ENCODE measurements at places on chromosomes 16 and 17. TPM values are rescaled to one million over a fixed set of nuclear protein-coding genes. Genes with fewer than 3 reads are reported as not detected.

SOX15 gene
- total RNA-seq: 0.29 TPM

OR3A3 gene
- not detected for total RNA-seq

HIRIP3 gene
- total RNA-seq: 40.5 TPM

DNA sequence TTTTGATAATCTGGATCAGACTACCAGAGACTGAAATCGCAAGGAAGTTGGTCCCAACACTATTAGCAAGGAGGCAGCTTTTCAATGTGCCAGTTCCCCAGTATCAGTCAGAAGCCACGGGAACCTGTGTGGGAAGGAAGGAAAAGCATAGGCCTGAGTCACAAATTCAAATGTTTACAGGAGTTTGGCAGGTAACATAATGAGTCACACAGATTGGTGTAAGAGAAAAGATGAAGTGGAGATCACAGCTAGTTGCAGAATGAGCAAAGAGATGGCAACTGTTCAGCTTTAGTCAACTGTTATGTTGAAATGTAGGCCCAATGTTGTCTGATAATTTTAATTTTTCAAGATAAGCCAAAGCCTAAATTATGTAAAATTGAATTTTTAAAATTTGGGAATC lies 28.1 kb upstream of the ITGA2B start:
- DNase-seq: peak; percentile 52

DNA sequence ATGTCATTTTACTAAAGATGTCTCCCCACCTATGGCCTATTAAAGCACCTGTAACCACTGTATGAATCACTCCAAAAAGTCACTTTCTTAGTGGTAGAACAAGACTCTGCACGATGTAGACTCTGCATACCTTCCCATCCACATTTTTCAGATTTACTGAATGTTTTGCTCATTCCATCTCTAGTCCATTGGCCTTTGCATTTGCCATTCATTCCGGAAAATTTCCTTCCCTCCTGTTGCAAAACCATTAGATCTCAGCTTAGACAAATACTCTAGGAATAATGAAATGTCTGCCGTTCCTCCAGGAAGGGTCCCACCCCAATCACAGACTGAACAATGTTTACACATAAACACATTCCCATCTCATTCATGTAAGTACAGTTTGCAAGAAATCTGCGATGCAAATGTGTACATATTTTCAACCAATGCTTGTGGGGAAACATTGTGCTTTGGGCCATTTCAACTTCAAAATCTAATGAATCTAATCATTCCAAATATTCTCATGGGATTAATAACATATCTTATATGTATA lies 146.3 kb upstream of the XYLT1 start:
- no peak for DNase-seq

GRCh38 chr16:29745121-29745852 lies 503 bp downstream of the C16orf54 start:
- DNase-seq: peak; percentile 80

DNA sequence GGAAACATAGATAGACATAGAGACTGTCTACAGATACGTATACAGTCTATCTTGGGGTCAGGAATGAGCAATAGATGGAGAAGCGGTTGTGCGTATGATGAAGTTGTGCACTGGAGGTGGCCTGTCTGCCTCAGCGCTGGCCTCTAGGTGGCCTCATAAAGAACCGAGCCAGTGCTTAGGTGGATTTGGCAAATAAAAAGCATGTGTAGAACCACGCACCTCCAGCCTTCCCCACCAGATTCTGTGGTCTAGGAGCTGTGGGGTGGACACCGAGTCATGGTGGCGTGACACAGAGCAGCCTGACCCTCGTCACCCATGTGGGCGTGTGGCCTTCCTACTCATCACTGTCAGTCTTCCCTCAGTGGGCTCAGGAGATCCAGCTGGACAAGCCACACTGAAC lies 34.0 kb downstream of the PGS1 start:
- DNase-seq: peak; percentile 85

GRCh38 chr17:44257815-44258760 lies 9.8 kb downstream of the SLC4A1 start:
- no peak for DNase-seq

DNA sequence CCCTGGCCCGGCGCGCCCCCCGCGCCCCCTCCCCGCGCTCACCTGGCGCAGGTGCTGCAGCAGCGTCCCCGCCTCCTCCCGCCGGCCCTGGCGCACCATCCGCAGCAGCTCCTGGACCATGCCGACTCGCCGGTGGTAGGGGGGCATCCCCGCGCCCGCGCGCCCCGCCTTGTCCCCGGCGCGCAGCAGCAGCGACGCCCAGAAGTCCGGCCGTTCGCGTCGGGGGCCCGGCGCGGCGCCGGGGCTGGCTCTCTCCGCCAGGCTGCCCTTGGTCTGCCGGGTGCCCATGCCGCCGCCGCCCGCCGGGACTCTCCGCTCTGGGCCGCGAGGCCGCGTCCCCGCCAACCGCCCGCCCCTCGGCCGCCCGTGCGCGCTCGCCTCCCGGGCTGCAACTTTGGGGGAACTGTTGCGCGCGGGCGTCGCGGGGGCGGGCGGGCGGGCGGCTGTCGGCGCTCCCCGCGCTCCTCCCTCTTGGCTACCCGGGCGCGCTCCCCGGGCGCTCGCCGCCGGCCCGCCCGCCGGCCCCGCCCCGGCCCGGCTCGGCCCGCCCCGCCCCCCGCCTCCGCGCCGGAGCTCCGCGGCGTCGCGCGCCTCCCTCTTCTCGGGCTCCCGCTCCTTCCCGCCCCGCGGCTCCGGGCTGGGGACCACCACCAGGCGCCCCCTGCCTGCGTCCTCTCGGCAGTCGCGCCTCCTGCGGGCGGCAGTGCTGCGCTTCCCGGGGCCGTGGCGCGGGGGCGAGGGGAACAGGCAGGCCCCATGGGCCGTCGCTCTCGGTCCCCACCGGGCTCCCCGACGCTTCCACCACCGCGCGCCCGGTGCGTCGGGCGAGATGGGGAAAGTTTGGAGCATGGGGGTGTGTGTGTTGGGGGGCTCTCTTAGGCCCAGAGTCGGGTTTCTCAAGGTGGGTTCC lies at the start of gene LRRC75A:
Gene LRRC75A, minus strand, starts transcription at position 491 of the 910 bp plus-strand sequence. Its CDS starts 203 bp downstream, at position 288.
- peak; percentile 63 for DNase-seq

GRCh38 chr17:4314618-4315017 lies 50.8 kb upstream of the ANKFY1 start:
- no peak for DNase-seq

GRCh38 chr16:71499775-71500364 lies 10.7 kb upstream of the ZNF19 start:
- peak; percentile 47 for DNase-seq

- no peak for DNase-seq
Measured at GRCh38 chr16:57920215-57920879, 50.6 kb downstream of the CNGB1 start.

DNA sequence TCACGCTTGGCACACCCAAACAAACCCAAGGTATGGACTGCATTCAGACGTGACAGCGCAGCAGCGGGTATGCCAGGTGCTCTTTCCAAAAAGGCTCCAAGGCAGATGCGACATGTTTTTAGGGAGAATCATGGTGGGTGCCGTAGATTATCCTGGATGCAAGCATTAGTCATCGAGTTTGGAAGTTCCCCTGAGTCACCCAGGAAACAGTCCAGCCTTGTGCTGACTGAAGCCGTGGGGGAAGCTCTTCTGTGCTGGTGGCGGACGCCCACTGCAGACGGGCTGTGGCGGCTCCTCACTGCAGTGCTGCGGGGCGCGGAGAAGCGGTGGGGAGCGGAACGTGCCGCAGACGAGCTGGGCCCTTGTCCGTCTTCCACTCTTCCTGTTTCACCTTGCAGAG lies 13.9 kb downstream of the JPT2 start:
- no peak for DNase-seq

GRCh38 chr17:2155573-2155972 lies 100.7 kb downstream of the HIC1 start:
- DNase-seq: no peak

DNA sequence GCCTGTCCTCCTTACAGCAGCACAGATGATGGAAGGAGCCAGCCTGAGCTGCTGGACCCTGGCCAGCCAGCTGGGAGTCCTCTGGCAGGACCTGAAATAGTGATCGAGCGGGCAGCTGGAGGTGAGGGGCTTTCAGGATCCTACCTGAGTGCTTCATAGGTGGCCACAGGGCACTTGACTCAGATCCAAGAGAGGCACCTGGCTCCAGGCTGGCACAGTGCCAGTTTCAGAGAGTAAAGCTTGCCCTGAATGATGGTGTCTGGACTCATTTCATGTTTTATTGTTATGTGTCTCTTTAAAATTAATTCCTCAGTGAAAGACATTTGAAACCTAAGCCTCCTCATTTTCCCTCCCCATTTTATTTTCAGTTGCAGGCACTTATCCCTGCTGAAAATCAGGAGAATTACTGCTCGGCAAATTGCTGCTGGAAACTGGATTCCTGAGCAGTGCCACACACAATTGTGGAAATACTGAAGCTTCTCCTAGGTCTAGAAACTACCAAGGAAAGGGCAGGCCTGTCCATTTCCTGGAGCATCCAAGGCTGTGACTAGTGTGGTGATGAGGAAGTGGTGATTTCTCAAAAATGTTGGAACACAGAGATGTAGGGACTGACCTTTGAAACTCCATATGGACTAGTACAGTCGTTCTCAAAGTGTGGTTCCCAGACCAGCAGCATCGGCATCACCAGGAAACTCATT lies 16.1 kb upstream of the ADAMTS18 start:
- no peak for DNase-seq

DNA sequence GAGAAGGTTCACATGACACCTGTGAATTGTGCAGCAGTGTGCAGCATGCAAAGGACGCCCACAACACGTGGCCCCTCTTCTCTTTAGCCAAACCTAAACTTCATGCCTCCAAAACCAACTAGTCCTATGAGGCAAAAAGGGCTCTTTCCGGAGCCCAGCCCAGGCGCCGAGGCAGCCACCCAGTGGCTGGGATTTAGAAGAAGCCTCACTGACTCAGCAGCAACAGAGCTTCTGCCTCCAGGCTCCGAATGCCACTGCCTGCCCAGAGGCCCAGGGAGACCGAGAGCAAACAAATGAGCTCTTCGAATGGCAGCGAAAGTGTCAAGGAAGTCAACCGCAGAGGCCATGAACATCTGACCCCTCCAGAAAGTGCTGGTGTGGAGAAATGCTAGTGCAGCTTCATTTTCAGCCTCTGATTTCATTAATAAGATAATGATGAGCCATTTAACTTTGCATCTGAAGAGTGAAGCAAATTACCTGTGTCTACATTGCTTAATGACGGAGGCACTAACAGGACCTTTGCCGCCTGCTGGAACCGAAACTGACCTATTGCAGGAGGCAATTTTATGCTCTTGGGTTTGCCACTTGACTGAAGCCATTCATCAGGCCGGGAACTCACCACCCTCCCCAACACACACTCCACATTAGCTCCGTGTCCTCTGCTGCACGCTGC lies 157.7 kb upstream of the RPL38 start:
- no peak for DNase-seq

GRCh38 chr17:38572669-38573365 lies 32.9 kb downstream of the SRCIN1 start:
- DNase-seq: peak; percentile 24

DNA sequence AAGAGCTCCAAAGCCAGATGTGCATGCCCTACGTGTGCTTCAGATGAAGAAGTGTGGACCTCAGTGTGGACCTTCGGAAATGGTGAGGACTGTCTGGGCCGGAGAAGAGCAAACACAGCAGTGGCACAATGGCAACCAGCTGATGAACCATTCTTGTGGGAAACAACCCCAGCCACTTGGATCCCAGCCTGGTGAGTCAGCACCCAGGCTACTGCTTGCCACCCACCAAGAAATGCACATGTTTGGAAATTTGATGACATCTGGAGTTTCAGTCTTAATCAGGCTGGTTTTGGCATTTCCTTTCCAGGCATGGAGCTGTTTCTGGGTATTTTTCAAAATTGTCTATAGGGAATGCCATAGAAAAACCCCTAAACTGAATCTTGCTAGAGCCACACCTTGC lies 42.7 kb downstream of the DYNLRB2 start:
- DNase-seq: peak; percentile 83

DNA sequence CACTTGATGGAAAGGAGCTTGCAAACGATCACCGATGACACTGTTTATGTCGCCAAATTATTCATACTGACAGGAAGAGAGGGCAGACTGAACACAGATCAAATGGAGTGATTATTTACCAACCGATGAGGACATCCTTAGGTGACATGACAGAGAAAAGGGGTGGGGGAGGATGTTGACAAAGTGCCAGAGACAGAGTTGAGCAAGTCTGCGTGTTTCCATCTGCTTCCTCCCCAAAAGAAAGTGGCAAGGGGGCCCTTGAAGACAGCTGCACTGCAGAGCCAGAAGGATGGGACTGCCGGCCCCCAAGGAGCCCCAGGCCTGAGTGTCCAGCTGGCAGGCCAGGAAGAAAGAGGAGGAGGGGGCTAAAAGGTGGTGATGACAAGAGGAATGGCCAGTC lies 191.0 kb upstream of the RPL38 start:
- DNase-seq: peak; percentile 68

DNA sequence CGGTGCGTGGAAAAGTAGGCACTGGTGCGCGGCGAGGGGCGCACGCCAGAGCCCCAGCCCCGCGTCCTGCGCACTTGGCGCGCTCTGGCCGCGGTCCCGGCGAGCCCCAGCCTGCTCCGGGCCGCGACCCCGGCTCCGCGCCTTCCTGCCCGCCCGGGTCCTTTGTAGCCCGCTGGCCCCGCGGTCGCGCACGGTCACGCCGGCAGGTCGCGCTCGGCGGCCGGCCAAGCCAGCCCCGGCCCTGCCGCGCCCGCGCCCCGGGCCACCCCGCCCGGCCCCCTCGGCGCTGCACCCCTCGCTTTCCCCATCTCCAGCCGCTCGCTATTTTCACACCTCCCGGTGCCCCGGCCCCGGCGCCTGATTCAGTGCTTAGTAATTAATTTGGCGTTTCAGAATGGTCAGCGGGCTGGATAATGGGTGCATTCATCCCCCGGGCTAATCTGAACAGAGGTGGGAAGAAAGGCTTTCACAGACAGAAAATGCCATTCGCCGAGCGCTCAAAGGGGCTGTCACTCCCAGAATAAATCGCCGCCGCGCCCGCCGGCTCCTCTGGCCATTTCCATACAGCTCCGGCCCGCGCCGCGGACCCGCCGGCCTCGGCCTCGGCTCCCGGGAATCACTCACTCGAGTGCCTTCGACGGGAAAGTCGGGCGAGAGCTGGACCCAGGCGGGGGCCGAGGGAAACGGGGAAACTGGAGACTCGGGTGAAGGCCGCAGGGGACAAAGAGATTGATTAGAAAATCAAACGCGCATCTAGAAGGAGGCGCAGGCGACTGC lies 17.8 kb upstream of the NTN1 start:
- no peak for DNase-seq

All from activated CD4-positive, alpha-beta memory T cell treated with anti-CD3 and anti-CD28 coated beads for 36 hours (primary cell).